ENCODE measurements at places on chromosomes 4 and X.

DNA sequence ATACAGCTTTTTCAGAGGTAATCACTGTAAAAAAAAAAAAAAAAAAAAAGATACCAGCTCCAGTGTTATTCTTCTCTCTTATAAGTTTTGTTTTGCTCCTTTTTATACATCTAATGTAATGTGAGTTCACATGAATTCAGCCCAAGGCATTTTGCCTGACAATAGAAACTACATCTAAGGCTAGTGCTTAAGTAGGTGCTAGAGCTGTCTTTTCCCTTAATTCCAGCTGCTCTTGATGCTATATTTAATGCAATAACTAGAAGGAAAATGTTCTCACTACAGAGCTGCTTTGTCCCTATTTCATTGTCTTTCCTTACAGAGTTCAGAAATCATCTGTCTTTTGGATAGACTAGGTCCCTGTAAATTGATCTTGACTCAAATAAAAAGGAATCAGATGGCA, 150.1 kb downstream of the NAA11 start:
- no peak for DNase-seq

DNA sequence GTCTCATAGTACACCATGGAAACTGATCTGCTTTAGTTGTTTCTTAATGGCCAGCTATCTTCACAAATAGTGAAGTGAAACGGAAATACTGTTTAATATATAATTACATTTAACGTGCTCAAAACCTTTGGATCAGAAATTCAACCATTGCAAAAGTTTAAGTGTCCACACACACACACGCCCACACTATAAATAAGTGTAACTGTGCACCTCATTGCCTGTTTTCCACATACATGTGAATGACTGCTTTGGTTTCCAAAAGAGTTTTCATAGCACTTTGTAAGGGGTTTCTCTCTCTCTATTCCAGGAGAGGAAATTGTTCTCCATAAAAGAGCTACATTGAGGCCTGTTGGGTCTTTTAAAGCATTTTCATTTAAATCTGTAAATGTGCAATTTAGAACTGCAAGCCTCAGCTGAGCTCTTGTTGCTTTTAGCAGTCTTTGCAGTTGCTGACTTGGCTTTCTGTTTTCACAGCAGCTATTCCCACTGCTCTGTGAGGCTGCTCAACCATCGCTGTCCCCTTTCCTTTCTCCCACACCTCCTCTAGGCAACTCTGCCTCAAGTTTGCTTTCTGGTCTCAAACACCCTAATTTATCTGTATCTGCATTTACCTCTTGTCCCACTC, 94.5 kb downstream of the RAPGEF2 start:
- no peak for DNase-seq

GRCh38 chr4:74950200-74950599, 17.3 kb downstream of the PARM1 start:
- no peak for DNase-seq

GRCh38 chrX:103362474-103362873, 6.2 kb downstream of the TCEAL9 start:
- DNase-seq = no peak

DNA sequence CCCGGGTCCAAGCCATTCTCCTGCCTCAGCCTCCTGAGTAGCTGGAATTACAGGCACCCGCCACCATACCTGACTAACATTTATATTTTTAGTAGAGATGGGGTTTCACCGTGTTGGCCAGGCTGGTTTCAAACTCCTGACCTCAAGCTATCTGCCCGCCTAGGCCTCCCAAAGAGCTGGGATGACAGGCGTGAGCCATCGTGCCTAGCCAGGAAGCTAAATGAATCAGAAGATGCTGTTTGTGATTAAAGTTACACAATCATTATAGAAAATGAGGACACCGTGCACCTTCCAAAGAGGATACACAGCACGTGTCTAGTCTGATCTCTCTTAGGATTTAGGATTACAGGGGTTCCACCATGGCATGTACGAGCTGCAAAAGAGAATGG, 99.6 kb downstream of the DHRSX start:
- no peak for DNase-seq

DNA sequence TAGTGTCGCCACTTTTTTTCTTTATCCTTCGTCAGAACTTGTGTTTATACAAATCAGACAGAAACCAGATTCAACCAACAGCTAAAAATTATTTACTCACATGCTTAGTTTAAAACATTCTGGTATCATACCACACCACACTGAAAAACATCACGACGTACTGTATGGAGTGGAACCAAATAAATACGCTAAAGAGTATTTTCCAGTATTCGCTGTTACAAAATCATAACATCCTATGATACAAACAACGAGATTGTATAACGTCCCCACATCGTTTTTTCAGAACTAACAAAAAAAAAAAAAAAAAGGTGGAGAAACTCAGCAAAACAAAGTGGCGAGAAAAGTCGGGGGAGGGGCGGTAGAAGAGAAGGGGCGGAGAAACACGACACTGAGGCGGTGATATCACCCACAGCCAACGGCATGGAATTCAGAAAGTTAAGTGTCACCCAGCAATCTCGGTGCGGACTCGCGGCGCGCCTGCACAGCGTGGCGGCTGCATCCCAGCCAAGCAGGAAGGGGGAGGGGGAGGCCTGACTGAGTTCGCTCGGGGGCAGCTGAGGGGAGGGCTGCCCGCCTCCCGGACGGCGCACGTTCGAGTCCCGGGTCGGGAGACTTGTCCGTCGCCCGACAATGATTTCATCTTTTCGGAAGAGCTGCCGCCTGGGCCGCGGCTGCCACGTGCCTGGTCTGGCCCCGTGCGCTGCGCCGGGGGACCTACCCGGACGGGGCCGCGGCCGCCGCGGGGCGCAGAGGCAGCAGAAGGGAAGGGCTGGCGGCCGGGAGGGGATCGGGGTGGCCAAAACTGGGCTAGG, 920 bp downstream of the SETD7 start:
- DNase-seq = peak; percentile 70

- no peak for DNase-seq
These were observed 491.2 kb downstream of the INPP4B start for GRCh38 chr4:142354794-142355420.

DNA sequence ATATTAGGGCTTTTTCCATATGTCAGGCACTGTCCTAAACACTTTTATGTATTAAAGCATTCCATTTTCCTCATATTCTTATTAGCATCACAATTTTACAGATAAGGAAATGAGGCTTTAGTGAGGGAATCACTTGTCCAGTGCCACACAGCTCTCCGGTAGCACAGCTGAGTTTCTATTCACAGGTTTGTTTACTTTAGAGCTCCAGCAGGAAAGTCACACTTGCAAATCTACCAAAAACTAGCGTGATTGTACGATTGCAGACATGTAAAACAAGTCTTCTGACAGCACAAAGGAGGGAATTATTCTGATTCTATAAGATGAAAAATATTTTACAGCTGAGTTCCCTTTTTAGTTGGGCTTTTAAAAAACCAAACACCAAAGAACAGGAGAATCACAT, 472.1 kb downstream of the TMA16 start:
- no peak for DNase-seq

GRCh38 chr4:87500092-87500462, 29.1 kb downstream of the SPARCL1 start:
- DNase-seq = no peak

DNA sequence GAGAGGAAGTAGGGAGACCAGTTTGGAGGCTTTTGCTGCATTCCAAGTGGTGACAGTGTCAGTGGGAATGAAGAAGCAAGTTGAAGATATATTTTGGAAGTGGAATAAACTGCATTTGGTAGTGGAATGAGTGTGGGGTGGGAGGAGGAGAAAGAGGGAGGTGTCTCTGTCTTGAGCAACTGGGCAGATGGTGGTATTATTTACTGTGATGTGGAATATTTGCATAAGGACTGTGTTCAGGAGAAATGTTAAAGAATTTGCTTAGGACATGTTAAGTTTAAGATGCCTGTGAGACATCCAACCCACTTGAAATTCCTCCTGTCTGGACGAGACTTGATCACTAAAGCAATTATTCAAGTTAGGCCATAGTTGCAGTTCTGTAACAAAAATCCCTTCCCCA, 448.9 kb upstream of the AMOT start:
- no peak for DNase-seq

GRCh38 chr4:108398836-108399235, 221.5 kb upstream of the RPL34 start:
- DNase-seq = no peak

- no peak for DNase-seq
These were observed 125.5 kb downstream of the SPRY1 start for GRCh38 chr4:123522081-123522480.

DNA sequence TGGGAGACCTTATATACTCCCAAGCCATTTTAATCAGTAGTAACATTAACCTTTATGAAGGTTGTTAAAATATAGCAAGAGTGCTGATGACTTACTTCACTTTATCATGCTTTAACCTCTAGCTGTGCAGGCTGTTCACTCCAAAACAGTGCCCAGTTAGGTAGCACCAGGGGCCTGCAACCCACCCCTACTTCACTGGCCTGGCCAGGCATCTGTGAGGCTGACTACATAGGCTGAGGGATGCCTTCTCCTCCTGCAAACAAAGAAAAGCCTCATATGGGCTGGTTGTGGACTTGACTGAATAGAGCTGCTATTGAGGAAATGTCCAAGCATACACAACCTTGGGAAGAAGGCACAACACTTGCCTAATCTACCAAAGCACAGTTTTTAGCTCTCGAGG, 172.8 kb downstream of the SHROOM3 start:
- DNase-seq = no peak

DNA sequence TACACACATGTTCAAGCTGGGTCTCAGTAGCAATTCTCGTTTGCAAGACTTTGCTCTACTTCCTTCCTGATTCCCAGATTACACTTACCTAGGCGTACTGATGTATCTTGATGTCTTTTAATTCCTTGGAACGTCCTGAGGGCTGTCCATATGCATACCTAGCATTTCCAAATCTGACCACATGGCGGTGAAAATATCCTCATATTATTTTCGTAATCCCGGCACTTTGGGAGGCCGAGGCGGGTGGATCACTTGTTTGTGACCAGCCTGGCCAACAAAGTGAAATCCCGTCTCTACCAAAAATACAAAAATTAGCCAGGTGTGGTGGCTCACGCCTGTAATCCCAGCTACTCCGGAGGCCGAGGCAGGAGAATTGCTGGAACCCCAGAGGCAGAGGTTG, 1786.3 kb upstream of the TENM3 start:
- DNase-seq = no peak

DNA sequence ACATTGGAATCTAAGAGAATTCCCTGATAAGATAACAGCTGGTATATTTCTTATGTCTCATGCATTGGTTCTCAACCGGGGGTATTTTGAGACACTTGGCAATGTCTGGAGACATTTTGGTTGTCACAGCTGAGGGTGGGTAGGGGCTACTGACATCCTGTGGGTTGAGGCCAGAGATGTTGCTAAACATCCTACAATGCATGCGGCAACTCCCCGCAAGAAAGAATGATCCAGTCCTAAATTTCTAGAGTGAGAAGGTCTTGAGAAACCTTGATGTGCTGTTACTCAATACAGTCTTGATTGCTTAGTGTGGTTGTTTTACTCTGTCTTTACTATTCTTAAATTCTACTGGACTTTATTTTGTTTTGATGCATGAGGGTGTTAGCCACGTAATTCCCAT, 287.2 kb downstream of the FRMPD4 start:
- no peak for DNase-seq

DNA sequence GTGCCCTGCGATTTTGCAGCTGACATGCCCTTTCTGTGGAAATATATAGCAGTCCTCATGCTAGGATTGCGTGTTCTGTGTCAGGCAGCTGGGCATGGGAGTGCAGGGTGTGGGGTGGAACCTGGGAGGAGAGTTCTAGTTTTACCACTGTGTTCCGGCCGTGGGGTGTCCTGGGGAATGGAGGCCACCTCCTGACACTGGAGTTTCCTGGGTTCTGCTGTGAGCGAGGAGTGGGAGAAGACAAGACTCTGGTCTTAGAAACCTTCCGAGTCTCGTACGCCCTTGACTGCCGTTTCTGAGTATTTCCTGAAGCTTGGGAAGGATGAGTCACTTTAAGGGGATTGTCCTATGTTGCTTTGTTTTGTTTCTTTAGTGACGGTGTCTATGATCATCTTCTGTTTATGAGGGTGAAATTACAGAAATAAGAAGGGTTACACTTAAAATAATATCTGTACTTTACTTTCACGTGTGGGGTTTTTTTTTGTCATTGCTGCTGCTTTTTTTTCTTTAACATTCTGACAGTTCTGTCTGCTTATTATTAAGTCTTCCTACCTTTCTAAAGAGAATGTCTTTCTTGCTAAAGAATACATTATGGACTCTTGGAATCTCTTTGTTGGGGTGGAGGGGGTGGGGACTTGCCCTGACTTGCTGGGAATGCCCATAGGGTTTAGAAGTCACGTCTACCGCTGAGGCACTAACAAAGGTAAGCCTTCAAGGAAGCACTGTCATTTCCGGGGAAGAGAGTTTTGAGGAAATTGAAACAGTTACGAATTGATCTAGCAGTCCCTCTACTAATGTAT, 19.1 kb downstream of the CD99 start:
- DNase-seq = no peak

- no peak for DNase-seq
These were observed 111.9 kb upstream of the TMEM164 start for GRCh38 chrX:109890910-109891502.

- no peak for DNase-seq
These were observed 114.2 kb upstream of the MAP3K15 start for GRCh38 chrX:19629541-19629940.

GRCh38 chrX:10237241-10237640, 80.5 kb downstream of the CLCN4 start:
- no peak for DNase-seq

DNA sequence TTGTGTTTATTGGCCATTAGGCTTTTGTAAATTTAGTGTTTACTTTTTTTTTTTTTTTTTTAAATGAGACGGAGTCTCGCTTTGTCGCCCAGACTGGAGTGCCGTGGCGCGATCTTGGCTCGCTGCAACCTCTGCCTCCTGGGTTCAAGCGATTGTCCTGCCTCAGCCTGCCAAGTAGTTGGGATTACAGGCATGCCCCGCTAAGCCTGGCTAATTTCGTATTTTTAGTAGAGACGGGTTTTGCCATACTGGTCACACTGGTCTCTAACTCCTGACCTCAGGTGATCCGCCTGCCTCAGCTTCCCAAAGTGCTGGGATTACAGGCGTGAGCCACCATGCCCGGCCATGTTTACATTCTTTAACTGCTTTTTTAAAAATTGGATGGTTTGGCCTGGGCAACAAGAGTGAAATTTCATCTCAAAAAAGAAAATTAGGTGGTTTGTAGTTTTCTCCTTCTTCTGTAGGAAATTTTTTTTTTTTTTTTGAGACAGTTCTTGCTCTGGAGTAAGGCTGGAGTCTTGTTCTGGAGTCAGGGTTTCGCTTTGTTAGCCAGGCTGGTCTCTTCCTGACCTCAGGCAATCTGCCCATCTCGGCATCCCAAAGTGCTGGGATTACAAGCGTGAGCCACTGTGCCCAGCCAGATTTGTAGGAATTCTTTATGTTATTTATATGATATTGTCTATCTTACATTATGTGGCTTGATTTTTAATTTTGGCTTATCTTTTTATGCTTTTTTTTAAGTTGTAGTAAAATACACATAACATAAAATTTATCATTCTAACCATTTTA, 15.1 kb downstream of the UBE2K start:
- no peak for DNase-seq

GRCh38 chr4:145842224-145842887, 96.3 kb downstream of the ZNF827 start:
- no peak for DNase-seq

- DNase-seq = no peak
These were observed 257.6 kb upstream of the CLNK start for GRCh38 chr4:10942156-10942555.
